ENCODE measurements at places on chromosomes 5 and 9.

DNA sequence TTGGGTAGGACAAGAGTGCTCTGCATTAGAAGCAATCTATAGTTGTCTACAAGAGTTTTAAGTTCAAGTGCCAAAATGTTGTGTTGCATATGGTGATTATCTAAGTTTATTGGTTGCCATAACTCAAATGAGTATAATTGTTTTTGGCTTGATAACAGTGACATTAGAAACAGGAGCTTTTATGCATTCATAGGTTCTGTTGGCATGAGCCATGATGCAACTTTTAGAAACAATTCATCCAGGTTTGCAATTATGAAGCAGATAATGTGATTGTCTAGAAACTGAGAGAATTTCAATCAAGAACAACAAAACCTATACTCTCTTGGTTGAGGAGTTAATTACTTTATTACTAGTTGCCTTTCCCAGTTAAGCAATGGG, 137.0 kb downstream of the PBX3 start:
- no peak for DNase-seq

DNA sequence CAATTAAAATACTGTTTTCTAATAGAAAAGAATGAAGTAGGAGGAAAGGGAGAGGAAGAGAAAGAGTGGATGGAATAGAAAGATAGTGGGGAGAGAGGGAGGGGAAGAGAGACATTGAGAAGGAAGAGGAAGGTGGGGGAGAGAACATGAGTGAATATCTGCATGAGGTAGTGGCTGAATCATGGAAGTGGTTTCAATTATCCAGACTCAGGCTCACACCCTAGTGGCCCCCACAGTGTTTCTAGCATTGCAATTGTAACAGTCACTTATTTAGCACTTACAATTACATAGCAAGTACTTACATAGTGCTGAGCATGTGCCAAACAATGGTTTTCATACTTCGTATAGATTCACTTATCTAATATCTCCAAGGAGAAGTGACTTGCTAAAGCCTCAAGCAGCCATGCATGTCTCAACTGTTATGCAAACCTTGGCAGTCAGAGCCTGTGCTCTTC, 72.7 kb downstream of the CAST start:
- no peak for DNase-seq

GRCh38 chr5:63128018-63128417, 549.4 kb downstream of the LRRC70 start:
- DNase-seq: no peak

DNA sequence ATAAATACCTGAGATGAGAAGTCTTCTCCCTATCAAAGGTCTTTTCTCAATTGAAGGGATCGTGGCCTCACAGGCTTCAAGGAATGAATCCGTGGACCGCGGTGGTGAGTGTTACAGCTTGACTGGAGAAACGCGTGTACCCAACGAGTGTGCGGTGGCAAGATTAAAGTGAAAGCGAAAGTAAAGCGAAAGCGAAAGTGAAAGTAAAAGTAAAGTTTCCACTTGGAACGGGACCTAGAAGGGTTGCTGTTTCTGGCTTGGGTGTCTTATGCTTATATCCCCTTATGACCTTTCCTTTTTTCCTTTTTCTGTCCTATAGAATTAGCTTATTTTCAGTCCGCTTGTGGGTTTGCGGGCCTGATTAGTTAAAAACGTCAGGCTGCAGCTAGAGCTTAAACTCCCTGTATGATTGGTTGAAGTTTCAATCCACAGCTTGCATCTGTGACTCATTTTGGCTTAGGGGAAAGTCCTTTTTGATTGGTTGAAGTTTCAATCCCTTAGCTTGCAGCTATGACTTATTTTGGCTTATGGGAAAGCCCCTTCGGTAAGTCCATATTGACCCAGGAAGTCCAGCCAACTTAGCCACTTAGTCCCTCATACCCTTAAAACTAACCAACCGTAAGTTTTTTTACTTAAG, 924.3 kb upstream of the CDH10 start:
- no peak for DNase-seq

GRCh38 chr9:97705354-97705950, 8.3 kb upstream of the XPA start:
- DNase-seq: peak; percentile 76

DNA sequence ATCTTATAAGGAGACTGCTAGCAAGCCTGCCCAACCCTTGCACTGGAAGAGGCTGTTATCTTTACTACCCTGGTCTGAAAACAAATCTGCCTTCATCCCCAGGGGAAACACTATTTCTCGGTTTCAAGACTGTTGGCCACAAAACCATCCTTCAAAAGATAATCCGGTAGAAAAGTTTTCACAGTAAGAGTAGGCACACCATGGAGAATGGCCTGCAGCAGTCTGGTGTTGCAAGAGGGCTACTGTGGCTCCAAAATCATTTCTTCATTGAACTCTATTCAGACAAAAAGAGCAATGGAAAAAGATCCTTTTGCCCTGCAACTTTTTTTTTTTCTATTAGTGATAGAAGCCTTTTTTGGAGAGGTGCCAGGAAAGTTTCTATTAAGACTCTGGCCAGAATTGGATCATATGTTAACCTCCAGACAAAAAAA, 163.9 kb downstream of the ARHGEF28 start:
- DNase-seq: no peak

GRCh38 chr5:148060881-148061280, 2.9 kb upstream of the SPINK5 start:
- DNase-seq: peak; percentile 13

DNA sequence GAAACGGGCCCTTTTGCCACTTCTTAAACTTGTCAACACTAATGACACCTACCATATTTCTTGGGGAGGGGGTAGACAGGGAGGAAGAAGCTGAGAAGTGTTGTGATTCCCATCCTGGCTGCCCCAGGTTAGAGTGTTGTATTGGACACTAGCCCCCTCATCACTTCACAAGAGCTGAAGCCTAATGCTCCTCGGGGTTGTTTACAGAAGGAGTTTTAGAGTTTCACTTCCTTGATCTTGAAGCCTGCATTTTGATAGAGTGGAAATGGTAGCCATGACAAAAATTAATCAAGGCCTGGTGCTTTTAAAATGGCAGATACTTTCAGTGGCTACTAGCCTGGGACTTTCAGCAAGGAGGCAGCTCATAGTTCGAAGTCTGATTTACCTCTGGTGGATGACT, 11.0 kb upstream of the FAM120AOS start:
- no peak for DNase-seq

DNA sequence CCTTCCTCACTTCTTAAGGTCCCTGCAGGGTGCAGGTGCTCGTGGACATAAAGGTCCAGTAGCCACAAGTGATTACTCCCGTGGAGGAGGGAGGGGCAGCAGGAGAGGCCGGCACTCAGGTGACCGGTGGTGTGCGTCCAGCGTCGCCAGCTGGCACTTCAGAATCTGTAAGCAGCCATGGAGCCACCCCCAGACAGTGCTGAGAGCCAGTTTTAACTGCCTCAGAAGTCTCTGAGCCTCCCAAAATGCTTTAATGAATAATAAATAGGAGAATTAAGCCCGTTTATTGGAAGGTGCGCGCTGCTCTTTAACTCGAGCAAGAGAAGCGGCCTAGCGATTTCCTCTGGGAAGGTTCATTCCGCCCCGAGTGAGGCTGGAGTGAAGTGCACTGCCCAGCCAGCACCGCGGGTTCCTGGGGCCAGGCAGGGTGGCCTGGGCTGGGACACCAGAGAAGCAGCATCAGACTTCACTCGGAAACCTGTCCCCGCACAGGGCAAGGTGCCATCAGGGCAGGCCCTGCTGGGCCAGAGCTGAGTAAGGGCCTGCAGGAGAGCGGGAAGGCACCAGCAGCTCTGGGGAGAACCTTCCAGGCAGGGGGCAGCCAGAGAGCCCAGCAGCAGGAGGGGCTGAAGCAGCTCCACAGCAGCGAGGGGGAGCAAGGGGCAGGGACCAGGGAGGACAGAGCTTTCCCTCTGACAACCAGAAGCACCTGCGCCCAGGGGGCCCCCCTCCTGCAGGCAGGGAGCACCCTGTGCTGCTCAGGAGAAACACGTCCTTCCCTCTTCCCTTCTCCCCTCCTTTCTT, 61.2 kb downstream of the VAV2 start:
- DNase-seq: no peak

- DNase-seq: peak; percentile 67
These were observed 298.4 kb upstream of the PRDM9 start for GRCh38 chr5:23208959-23209431.

Data from SW480 (cell line).